Stimulated activated CD4-positive, alpha-beta T cell treated with anti-CD3 and anti-CD28 coated beads, Interleukin-1b, Interleukin-23, amount 100 ng/mL, for 24 hours (primary cell): ENCODE measurements at places on chromosomes 5 and 9.

DNA sequence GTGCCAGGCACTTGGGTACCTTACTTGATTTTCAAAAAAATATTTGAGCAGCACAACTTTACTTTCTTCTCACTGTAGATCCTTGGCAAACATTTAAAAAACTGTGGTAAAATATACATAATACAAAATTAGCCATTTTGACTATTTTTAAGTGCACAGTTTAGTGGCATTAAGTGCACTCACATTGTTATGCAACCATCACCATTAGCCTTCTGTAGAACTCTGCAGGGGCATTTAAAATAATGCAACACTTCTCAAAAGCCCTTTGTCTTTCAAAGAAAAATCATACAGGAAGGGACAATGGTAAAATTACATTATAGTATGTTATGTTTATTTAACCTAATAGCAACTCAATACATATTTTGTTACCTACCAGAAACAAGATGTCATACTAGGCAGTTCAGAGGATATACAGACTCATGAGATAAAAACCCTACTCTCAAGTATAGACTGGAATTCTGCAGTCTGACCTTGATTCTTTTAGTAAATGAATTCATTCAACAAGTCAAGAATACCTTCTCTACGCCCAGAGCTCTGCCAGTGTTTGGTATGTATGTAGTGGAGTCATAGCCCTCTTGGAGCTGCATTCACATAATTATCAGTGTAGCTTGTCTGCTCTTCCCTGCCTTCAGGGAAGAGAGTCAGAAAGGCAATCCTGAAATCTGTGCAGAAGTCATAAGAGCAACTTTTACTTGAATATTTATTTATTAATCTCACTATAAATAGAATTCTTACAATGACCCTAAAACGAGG lies 74.0 kb upstream of the ARRDC3 start:
- DNase-seq = no peak

GRCh38 chr9:81613002-81613812 lies 76.1 kb downstream of the TLE1 start:
- no peak for DNase-seq

- DNase-seq = no peak
Observed at GRCh38 chr9:112011051-112011620, 114.5 kb downstream of the UGCG start.

- no peak for DNase-seq
Observed at GRCh38 chr5:36985387-36985786, 108.8 kb downstream of the NIPBL start.

GRCh38 chr9:105281926-105282325 lies 37.5 kb downstream of the SLC44A1 start:
- DNase-seq = no peak

DNA sequence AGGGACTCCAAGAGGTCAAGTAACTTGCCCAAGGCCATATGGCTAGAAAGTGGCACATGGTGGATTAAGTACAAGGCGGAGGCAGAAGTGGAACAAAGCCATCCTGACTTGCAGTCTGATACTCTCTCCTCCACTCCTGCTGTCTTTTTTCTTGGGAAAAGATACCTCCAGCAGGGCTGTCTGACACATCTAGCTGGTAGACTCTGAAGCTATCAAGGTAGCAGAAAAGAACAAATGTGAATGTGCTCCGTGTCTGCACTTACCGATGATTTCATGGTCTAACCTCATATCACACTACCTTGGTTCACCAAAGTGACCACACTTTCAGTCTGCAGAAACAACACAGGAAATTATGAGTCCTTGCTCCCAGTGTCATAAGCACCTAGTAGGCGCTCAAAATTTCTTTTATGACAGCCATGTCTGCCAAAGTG lies 284.8 kb downstream of the CRB2 start:
- DNase-seq = no peak

DNA sequence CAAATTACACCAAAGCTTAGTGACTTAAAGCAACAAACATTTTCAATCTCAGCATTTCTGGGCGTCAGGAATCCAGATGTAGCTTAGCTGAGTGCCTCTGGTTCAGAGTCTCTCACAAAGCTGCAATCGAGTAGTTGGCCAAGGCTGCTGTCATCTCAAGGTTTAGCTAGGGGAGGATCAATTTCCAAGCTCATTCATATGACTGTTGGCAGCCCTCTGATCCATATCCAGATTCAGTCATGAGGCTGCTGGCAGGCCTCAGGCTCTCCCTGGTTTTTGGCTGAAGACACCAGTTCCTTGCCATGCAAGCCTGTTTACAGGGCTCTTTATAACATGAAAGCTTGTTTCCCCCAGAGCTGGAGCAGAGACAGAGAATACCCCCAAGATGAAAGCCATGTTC lies 419.5 kb upstream of the TLE4 start:
- DNase-seq = no peak

DNA sequence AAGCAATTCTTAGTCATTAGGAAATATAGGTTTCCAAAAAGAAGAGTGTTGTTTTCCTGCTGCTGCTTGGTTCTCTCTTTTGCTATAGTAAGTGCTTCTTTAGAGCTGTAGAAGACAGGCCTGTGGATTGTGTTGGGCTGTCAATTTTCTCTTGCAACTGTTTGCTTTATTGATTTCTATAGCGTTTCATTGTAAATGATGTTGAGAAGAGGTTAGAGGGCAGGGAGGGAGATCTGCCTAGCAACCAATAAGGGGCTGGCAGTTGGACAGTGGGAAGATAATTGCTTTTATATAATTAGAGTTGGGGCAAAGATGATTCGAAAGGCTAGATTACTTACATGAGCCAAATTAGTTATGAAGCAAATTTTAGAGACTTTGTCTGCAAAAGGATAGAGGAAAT lies 11.1 kb downstream of the UNC13B start:
- no peak for DNase-seq

DNA sequence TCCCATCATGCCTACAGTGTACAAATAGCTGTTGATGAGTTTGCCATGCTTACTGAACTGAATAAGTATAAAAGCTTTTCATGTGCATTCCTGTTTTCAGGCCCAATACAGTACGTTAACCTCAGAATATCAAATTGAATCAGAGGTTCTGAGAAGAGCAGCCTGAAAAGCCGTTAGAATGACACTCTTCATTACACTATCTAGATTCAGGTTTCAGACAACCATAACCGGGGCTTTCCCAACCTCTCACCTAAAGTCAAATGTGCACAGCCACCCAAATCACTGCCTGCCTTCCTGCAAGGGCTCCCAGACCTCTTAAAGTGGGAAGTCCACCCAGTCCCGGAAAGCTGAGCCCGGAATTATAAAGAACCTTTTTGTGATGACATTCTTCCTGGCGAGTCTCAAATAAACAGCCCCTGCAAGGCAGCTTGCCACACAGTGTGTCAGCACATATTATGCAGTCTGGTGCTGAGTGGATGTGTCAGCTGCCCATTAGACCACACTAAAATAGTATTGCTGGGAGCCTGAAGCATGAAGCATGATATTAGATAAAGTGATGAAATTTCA lies 245.8 kb downstream of the TLE4 start:
- DNase-seq = no peak

DNA sequence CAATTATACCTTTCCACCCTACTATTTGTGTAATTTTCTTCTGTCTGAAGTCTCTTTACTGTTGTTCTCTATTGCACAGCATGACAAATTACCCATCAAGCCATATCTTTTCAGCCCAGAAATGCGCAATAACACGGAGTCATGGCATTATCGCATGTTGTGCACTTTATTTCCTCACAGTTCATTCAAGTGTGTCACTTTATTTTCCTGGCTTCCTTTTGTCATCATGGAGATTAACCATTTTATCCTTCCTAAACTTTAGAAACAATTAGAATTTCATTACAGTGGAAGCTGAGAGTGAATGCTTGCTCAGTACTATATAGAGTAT lies 41.3 kb upstream of the MEF2C start:
- DNase-seq = no peak

DNA sequence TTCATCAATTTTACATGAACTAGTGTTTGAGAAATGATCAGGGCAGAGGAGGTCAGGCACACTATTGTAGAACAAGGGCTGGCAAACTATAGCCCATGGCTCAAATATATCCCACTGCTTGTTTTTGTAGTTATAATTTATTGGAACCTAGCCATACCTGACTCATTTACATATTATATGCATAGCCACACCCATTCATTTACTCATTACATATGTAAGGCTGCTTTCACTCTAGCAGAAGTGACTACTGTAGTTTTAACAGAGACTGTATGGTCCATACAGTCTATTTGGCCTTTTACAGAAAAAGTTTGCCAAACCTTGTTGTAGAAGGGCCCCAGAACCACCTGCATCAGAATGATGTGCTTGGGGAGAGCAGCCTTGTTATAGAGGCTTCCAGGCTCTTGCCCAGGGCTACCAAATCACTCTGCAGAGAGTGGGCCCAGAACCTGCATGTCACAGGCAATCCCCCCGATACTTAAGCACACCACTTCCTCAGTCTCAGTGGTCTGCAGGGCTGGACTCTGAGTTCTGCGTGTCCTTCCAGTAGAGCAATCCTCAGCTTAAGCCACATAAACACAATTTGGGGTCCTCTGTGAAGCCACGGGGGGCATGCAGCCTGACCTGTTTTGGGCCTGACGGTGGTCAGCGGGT lies 6.7 kb downstream of the ANKS6 start:
- no peak for DNase-seq

DNA sequence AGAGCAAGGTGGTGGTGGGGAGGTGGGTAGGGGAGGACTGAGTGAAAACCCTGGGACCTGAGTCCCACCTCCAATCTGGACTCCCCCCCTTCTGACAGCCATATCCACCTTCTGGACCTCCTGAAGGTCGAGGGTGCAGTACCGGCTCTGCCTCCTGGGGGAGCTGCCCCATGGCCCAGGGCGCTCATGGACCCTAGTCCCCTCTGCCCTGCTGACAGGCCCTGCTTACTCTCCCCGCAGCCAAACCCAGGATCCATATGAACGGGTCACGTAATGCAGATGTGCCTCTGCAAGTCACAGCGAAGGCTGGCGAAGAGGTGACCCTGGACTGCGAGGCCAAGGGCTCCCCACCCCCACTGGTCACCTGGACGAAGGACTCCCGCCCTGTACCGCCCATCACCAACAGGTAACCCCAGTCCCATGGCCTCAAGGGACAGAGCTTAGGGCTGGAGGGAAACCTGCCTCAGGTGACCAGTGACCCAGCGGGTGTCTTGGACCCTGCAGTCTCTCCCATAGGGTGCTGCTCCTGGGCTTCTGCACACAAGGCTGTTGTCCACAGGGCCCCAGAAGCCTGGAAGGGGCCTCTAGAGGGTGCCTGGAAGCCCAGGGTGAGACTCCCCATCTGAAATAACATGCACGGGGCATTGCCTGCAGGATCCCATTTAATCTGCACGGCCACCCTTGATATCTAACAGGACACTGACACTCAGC lies 61.7 kb downstream of the HMCN2 start:
- no peak for DNase-seq

- no peak for DNase-seq
Observed at GRCh38 chr9:2781336-2781735, 62.6 kb downstream of the PUM3 start.

DNA sequence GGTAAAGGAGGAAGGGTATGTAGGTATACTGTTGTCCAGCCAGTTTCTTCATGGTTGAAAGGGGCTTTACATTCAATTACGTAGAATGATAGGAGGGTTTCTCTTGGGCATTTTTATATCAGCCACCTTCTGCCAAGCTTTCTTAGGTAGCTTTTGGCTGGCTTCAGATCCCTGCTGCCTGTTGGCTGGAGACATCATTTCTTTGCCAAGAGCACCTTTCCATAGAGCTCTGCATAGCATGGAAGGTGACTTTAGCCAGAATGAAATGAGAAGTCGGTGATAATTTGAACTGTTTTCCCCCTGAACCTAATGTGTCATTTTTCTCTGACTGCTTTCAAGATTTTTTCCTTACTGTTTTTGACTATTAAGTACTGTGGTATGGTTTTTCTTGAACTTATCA lies 26.9 kb downstream of the TMEFF1 start:
- DNase-seq = no peak

- no peak for DNase-seq
Observed at GRCh38 chr9:15136646-15137045, 170.4 kb downstream of the TTC39B start.

GRCh38 chr9:132412089-132412488 lies 2.1 kb downstream of the CFAP77 start:
- no peak for DNase-seq

DNA sequence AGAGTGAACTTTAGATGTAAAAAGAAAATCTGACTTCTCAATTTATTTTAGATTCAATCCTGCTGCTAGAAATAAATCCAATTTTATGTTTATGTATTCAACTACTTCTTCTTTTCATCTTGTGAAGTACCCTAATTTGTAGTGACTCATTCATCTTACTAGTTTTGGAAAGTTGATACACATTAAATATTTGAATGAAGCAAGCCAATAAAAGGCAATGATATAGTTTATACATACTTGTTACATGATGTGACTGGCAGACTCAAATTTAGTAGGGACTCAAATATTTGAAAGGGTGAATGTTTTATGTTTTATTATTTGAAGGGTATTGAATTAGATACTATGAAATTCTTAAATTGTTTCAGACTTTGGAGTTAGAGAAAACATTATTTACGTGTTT lies 34.7 kb downstream of the CSNK1G3 start:
- DNase-seq = no peak
